ENCODE measurements at places on chromosomes 12 and 14.

DNA sequence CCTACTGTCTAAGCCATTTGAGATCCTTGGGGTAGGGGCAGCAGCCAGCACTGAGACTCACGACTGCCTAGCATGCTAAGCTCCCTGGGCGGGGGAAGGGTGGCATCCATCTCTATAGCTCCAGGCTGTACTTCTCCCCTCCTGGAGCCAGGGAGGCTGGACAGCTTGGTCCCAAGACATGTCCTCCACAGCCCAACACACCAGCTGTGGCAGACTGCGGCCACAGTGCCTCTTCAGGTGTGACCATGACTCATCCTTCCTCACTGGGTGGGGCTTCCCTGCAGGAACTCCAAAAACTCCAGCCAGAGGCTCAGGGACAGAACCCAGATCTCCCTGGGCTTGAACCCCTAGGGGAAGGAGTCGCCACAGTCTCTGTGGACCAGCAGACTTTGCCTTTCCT lies 193.9 kb downstream of the GPHN start:
- DNase-seq, result no peak

DNA sequence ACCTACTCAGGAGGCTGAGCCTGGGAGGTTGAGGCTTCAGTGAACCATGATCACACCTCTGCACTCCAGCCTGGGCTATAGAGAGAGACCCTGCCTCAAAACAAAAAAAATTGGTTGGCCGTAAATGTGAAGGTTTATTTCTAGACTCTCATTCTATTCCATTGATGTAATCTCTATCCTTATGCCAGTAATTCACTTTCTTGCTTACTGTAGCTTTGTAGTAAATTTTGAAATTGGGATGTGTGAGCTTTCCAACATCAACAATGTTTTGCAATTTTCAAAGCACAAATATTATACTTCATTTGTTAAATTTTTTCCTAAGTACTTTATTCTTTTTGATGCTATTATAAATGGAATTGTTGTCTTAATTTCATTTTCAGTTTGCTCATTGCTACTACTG lies 24.6 kb downstream of the LIN52 start:
- no peak for DNase-seq

DNA sequence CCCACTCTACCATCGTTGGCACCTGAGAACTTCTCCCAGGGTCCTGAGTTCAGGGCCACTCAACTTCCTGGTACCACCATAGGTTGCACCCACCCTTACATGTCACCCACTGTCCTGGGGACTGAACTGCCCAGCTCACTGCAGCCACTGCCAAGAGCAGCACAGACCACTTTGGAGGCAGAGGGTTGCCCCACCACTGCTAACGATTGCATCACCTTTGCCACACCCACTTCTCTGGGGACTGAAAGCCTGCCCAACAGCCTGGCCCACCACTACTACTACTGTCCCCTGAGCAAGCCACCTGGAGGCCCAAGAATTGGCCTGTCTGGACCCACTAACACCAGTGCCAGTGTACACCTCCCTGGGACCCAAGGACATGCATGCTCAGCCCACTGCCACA lies 27.6 kb downstream of the CACNA2D4 start:
- DNase-seq, result no peak

- no peak for DNase-seq
Observed at GRCh38 chr14:53896726-53897125, 59.9 kb downstream of the BMP4 start.

DNA sequence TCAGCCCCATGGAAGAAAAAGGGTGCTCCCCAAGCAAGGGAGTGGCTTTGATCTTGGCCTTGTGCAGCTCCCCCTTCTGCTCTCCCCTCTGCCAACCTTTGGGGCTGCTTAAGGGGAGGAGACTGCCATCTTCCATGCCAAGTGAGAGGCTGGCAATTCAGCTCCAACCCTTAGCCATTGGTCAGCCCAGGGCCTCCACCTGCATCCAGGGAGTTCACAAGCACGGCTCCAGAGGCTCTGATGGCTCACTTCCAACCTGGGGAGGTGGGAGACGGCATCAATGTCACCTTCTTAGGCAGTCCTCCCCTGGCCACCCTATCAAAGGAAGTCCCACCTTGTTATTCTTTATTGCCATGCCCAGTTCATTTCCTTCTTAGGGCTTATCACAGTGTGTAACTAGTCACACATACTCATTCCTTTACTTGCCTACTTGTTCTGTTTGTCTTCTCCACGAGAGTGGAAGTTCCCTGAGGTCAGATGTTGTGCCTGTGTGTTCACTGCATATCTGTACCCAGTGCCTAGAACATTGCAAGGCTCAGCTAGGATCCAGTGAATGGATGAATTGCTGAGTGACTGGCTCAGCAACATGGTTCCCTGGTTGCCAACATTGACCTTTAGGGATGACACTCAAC lies 5.0 kb downstream of the HDAC7 start:
- no peak for DNase-seq

DNA sequence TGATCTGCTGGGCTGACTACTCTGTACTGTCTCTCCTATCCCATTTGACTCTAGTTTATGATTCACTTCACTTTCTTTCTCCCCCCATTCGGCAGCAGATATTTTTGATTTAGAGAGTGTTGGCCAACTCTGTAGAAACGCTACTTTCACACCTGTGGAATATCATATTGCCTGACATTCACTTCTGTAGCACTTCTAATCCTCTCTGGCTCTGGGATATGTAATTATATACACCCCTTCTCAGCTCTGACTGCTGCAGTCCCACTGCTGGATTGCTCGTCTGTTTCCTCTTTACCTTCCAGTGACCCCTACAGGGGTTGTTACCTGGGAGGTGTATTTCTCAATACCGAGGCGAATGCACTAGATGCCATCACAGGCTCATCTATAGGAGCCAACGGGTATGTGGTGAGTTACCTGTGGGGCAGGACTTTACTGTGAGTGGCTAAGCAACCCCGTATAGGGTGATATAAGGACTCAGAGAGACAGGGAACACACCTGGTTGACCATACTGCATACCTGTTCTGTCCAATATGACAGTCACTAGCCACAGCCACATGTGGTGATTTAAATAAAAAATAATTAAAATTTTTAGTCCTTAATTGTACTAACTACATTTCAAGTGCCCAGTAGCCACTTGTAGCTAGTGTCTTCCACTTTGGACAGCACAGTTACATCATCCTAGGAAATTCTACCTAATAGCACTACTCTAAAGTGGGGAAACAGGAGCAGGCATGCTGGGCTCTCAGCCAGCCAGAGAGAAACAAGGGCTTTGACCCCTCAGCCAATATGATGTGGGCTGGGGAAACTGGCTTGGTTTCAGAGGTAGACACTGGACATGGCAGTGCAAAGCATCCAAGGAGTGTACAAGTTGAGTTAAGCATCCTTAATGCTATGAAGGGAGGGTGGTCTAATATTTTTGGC lies 95.0 kb downstream of the C12orf75 start:
- no peak for DNase-seq

DNA sequence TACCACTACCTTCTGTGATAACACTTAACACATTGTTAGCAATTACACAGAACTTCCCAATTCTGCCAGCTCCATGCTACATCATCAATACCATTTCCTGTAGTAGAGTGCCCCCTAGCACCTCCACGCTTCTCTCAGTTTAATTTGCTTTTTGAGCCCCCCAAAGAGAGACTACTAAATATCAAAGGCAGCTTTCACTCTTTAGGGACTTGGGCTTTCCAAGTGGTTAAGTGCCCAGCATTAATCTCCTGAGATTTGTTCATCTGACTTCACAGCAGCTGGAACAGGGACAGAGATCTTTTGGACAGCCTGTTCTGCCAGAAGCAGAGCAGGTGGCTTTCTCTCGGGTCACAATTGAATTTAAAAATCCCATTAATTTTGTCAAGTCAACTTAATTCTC lies 954.9 kb downstream of the DIO2 start:
- no peak for DNase-seq

GRCh38 chr14:50383618-50384225 lies 13.0 kb downstream of the CDKL1 start:
- DNase-seq, result no peak

Measured in PC-3 (cell line).